Activated T-cell treated with anti-CD3 and anti-CD28 coated beads, Interleukin-2, amount 50 U/mL, for 48 hours (primary cell): ENCODE measurements at places on chromosomes 4 and X.
A peak's percentile ranks its signal among the peaks of the same experiment; 100 is the strongest.

DNA sequence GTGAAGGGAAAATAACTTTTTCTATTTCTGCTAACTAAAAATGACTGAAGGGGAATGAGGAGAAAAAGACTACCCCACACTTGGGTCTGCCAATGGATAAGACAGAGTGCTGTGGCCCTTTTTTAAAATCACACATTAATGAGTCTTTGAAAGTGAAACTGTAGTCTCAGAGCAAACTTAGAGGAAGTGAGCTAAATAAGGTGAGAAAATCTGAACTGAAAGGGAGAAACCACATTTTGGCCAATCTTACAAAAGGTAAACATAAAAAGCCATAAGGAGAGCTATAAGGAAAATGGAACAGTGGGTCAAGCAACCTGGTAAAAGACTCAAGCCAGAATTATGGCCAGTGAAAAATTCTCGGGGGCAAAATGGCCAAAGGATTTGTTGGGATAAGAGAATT, 755.1 kb upstream of the IGFBP7 start:
- no peak for DNase-seq

DNA sequence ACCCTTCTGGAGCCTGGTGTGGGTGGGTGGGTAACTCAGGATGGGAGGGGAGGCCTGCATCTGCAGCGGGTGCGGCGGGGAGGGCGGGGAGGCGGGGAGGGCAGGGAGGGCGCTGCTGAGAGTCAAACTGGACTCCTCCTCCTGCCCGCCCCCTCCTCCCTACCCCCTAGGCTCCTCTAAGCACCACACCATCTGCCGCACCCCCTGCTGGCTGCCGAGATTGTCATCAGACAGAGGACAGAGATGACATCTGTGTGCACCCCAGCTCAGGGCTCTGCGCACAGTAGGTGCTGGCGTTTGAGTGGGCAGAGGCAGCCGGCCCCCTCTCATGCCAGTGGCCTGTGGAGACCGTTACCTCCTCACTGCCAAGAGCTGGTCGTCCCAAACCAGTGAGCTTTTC, 10.6 kb upstream of the HMX1 start:
- no peak for DNase-seq

DNA sequence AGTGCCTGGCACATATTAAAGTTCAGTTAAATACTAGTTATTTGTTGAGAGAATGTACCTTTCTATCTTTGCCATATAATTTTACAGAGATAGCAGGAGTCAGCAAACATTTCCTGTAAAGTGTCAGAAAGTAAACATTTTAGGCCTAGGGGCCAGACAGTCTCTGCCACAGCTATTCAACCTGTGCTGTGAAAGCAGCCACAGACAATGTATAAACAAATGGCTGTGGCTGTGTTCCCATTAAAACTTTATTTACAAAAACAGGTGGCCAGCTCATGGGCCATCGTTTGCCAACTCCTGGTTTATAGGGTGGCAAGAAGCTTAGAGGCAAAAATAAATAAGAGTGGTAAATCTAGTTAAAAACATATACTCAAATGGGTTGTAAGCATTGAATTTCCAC, 34.0 kb upstream of the BRS3 start:
- no peak for DNase-seq

DNA sequence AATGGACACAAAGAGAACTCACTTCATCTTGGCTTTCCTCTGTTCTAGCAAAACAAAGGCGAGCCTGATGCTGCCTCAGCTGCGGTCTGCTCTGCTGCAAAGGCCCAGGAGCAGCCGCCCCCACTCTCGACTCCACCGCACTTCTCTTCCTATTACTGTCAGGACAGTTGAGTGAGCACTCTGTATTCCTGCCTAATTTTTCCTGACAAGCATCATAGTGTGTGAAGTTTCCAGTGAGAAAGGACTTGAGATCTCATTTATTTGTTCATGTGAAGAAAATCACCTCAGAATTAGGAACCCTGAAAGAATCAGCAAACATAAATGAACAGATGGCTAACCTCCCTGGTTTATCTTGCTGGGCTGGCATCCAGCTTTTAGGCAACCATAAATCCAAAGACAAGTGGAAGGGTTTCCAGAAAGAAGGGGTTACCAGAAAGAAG, 15.6 kb downstream of the SCARB2 start:
- DNase-seq, result peak; percentile 50

DNA sequence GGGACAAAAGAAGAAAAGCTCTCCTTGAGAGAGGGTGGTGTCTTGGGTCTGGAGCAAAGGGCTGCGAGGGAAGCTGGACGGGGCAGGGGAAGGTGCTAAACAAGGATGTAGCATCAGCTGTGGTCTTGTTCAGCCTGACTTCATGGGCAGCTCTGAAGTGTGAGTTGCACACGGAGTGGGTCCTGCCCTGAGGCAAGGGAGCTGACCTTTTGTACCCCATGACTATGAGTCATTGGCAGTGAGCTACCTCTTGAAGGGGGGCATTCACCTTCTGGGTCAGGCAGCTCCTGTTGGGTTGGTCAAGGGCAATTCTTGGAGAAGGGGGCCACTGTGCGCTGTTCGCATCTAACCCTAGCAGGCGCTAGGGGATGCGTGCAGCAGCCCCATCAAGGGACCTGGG, 151.8 kb downstream of the SMIM20 start:
- DNase-seq, result no peak
